ENCODE measurements at places on chromosomes 13 and 19. TPM values are rescaled to one million over a fixed set of nuclear protein-coding genes. Genes with fewer than 3 reads are reported as not detected.
A peak's percentile ranks its signal among the peaks of the same experiment; 100 is the strongest.

TYROBP gene
- 81.5 TPM for total RNA-seq

GRCh38 chr13:43815204-43815603 lies 28.4 kb upstream of the ENOX1 start:
- no peak for DNase-seq

DNA sequence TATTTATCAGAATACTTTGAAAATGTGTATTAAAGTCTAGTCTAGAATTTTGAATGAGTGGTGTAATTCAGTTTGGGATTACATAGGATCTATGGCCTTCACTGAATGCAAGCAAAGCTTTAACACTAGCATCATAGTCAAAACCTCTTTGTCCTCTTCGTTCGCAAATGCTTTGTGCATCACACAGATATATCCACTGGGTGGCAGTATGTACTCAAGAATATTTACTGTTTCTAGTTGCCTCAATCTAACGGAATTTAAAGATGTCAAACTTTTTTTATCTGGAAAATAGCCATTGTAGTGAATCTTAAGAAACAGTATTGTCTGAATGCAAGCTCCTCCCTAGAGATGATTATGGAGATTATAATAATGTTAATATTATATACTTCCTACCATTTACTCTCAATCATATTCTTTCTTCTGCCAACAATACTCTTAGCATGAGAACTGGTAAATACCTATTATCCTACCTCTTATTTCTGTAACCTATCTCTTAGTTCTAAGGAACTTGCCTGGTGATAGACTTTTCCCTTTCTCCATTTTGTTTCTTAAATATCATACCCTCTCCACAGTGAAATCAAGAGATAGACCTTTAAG lies 25.8 kb downstream of the LACC1 start:
- no peak for DNase-seq

GRCh38 chr19:11736696-11737095 lies 2.0 kb downstream of the ZNF823 start:
- DNase-seq: peak; percentile 19

GRCh38 chr19:57233207-57233606 lies 2.4 kb downstream of the AURKC start:
- no peak for DNase-seq

ZNF534 gene
- total RNA-seq: not detected

- DNase-seq: no peak
Measured at GRCh38 chr13:101916775-101917474, 464.4 kb downstream of the ITGBL1 start.

ZIM2 gene
- total RNA-seq: not detected

LILRB3 gene
- total RNA-seq: 6.6 TPM

PEG3 gene
- total RNA-seq: 2.7 TPM

PROSER3 gene
- total RNA-seq: 39.6 TPM

CNFN gene
- not detected for total RNA-seq

CYP4F12 gene
- total RNA-seq: 232 TPM

GRCh38 chr19:5148794-5149190 lies 179.9 kb downstream of the KDM4B start:
- no peak for DNase-seq

DNA sequence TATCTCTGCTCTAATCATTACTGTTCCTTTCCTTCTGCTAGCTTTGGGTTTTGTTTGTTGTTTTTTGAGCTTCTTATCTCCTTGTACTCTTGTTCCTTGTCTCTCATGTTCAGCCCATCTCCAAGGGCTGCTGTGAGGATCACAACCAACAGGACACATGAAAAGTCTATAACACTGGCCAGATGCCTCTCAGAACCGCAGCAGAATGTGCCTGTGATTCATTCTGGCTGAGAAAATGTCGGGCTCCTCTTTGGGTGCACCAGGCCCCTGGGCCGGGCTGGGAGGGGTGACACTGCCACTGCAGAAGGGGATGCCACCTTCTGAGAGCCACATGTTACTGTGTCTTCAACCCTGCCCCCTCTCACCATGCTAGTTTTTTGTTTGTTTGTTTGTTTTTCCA lies 48.0 kb downstream of the GGACT start:
- DNase-seq: no peak

DNA sequence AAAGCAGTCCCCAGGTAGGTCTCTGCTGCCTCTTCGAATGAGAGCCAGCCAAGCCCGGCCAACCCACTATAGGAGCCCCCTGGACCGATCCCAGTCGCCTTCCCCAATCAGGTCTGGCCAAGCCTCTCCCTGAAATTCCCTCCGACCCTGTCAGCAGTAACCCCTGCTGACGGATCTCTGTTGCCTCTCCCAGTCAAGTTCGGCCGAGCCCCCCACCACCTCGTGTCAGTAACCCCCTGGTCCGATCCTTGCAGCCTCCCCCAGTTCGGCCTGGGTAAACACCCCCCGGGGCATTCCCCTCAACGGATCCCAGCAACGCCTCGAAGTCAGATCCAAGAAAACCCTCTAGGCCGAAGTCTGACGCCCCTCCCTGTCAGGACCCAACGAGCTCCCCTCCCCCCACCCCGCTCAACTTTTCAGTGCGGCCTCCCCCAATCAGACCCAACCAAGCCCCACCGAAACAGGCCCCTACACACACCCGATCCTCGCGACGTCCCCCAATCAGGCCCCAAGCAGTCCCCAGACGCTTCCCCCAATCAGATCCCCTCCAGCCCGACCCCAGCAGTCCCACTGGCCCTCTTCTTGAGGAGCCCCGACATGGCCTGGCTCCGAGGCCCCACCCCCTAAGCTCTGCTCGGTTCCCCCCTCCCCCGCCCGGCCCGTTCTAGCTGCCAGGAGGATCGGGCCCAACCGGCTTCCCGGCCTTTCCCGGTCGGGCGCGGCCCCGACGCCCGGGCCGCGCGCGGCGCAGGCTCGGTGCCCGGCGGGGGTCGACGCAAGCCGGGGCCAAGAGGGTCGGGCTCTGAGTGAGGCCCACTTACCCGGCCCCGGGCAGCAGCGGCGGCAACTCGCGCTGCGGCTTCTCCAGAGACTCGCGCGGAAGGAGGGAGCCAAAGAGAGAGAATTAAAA lies 1.8 kb downstream of the TNPO2 start:
- peak; percentile 70 for DNase-seq

IFNL2 gene
- total RNA-seq: not detected

ZNF444 gene
- 38.6 TPM for total RNA-seq

TBXA2R gene
- not detected for total RNA-seq

GRCh38 chr19:1560286-1560882 lies 7.7 kb downstream of the MEX3D start:
- DNase-seq: no peak

DNA sequence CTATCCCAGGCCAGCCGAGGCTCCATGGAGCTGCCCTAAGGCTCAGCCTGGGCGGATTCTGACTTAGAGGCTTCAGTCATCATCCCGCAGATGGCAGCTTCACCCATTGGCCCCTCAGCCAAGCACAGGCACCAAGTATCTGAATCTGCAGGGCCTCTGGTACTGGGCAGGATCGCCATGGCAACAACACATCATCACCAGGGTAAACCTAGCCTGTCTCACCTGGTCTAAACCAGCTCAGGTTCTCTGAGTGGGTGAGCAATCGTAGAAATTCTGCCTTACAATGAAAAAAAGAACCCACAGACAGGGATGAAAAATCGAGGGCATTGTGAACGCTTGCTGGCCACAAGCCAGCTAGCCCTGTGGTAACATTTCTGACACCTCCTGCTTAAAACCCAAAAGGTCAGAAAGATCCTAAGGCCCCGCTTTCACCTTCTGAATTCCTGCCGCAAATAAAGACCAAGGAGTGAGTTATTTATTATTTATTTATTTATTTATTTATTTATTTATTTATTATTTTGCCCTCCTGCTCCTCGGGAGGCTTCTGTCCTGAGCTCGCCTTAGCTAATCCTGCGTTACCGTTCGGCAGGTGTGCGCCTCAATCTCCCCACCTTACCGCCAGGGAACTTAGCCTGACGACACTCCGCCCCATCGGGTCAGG lies 12.0 kb upstream of the CEACAM21 start:
- no peak for DNase-seq

DNA sequence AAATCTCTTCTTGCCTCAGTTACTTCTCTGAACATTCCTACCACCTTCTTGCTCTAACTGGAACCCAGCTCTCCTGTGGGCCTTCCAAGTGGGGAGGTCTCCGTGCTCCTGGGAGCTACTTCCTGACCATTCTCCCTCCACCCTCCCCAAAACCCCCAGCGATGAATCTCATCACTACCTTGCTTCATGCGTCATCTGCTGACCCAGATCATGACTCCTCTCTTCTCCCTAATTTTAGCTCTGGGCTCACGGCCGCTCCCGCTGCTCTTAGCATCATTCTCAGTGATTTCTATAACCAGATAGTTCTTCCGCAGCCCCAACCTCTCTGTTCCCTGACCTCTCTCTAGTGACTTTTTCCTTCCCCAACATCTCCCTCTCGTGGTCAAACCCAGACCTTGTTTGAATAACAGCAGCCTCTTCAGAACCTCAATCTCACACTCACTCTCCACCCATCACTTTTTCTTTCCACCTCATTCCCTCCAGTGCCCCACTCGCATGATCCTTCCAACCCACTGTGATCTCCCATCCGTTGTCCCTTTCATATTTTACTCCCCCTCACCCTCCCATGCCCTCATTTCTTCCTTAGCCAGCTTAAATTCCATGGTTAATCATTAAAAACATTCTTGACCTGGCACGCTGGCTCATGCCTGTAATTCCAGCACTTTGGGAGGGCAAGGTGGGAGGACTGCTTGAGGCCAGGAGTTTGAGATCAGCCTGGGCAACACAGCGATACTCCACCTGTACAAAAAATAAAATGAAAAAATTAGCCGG lies 21.8 kb downstream of the MRPS12 start:
- peak; percentile 26 for DNase-seq

EPS8L1 gene
- total RNA-seq: 57.5 TPM

Data from transverse colon (tissue), 4 donors.